ENCODE measurements at places on chromosomes 5 and 9. TPM values are rescaled to one million over a fixed set of nuclear protein-coding genes. Genes with fewer than 3 reads are reported as not detected.
A peak's percentile ranks its signal among the peaks of the same experiment; 100 is the strongest.

LRRC19 gene
- not detected for total RNA-seq

NKD2 gene
- 20.6 TPM for total RNA-seq

GLRA1 gene
- 0.21 TPM for total RNA-seq

- DNase-seq, result peak; percentile 23
These were observed 114.1 kb upstream of the RIOK2 start for GRCh38 chr5:97297063-97297703.

GRCh38 chr5:139131921-139132432 is 66.2 kb downstream of the SIL1 start:
- DNase-seq, result no peak

DNA sequence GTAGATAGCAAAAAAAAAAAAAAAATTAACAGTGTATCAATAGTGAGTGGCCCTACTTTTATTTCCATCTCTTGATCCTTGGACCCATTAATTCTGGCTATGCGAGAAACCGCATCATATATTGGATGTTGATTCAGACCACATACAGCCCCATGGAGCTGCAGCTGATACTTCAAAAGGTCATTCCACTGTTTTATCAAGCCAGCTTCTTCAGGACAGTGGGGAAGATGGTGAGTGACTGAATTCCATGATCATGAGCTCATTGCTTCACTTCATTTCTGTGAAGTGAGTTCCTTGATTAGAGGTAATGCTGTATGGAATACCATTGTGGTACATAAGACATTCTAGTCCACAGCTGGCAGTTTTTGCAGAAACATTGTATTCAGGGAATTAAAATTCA is 222.9 kb upstream of the MEF2C start:
- no peak for DNase-seq

GRCh38 chr9:21077781-21078180 is at the start of gene IFNB1:
Gene IFNB1, minus strand, starts transcription at chr9:21077942. Its CDS starts 73 bp downstream, at chr9:21077869.
- DNase-seq, result no peak

- DNase-seq, result no peak
These were observed 20.4 kb downstream of the S1PR3 start for GRCh38 chr9:89011683-89012082.

DNA sequence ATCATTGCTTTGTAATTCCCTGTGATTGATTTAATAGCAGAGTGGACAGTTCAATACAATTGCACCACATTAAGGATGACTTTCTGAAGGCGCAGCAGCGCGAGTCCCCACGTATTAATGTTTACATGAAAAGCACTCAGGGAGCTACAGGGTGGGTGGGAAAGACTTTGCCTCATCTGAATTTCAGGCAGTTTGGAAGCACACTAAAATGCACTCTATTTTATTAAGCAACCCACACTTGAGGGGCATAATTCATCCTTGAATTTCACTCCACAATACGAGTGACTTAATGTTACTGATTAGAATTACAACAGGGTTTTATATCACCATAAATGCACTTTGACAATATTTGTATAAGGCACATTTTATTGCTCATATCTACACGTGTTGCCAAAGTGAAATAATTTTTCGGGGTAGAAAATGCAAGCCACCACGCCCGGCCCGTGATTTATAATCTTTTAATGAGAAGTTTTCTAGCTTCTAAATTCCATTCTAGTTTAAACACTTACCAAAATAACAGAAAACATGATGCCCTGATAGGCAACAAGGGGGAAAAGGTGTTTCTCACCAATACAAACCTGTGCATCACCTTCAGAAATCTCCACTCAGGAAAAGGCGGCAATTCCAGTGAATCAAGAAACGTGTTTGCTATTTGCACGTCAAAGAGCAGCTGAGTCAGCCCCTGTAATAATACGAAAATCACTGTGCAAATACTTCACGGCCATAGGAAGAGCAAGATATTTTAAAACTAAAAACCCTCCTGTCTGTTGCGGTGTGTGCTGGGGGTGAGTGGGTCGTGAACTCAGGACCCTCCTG is 40.5 kb downstream of the IRX4 start:
- DNase-seq, result no peak

DNA sequence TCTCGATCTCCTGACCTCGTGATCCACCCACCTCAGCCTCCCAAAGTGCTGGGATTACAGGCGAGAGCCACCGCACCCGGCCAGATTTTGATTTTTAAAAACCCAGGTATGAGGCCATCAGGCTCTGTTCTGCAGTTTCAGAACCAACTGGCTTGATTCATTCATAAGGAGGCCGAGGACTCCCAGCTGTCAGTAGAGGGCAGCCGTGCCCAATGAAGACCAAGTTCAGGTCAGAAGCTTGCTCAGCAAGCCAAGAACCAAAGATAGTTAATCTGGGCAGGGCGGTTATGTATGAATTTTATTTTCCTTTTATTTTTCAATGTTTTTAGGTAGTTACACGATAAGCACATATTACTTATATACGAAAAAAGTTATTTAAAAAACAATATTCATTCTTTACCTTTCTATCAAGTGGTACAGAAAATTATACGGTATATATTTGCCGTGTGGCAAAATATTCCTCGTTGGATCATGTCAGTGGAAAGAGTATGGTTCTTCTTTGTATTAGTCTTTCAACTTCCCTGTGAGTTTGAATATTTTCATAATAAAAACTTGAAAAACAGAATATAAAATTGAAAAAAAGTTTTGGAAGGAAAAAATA is 18.0 kb downstream of the MGAT1 start:
- DNase-seq, result peak; percentile 51

Measured in neural crest cell (in vitro differentiated cells).